Uterus (tissue), 4 donors: ENCODE measurements at places on chromosomes 7 and 10. TPM values are rescaled to one million over a fixed set of nuclear protein-coding genes. Genes with fewer than 3 reads are reported as not detected.

DNA sequence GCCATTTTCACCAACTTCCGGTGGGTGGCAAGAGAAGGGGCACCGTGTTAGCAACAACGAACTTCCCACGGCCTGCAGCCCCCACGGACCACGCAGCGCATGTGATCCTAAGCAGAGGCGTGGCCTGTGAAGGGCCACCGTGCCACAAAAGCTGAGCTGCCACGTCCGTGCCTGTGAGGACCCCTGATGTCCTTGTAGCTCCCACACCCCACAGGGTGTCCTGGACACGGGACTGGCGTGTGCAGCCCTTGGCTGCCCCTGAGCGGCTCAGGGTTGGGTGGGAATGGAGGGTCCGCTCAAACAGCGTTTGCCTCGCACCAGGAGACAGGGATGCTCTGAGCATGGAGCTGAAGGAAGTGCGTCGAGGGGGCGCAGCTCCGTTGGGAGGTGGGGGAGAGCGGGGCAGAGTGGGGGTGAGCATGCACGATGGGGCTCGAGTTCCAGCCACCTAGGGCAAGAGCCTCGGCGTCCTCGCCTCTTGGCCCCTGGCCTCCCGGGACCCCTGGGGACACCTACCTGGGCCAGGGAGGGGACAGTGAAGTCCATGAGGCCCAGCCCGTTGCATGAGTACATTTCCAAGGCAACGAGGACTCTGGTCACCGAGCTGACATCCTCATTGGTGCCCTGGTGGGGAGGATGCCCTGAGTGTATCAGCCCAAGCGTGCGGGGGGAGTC is 33.6 kb downstream of the CFAP46 start:
- no peaks in the 10 kb centered on the region for H3K4me1 ChIP-seq
- no peak for DNase-seq
- H3K36me3 ChIP-seq, result no peaks in the 10 kb centered on the region
- no peak overlapping the region for H3K27ac ChIP-seq
- no peaks in the 10 kb centered on the region for H3K27me3 ChIP-seq

DNA sequence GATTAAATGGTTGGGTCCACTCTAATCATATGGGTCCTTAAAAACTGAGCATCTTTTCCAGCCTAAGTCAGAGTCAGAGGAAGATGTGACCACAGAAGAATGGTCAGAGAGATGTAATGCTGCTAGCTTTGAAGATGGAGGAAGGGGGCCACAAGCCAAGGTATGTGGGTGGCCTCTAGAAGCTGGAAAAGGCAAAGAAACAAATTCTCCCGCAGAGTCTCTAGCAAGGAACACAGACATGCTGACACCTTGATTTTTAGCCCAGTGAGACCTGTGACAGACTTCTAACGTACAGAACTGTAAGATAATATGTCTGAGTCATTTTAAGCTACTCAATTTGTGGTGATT is 1.5 kb upstream of the EXOC6 start:
- H3K27ac ChIP-seq, result no peak overlapping the region
- no peak for DNase-seq
- no peaks in the 10 kb centered on the region for H3K4me1 ChIP-seq
- H3K36me3 ChIP-seq, result no peaks in the 10 kb centered on the region
- no peak overlapping the region for H3K4me3 ChIP-seq

The CHST3 gene
- total RNA-seq, result 44.7 TPM

GRCh38 chr10:48517911-48518811 is 86.7 kb downstream of the ARHGAP22 start:
- DNase-seq, result no peak
- no peak overlapping the region for H3K27ac ChIP-seq
- H3K4me3 ChIP-seq, result no peak overlapping the region
- no peaks in the 10 kb centered on the region for H3K27me3 ChIP-seq
- H3K4me1 ChIP-seq, result no peaks in the 10 kb centered on the region

The KIF11 gene
- total RNA-seq, result not detected

DNA sequence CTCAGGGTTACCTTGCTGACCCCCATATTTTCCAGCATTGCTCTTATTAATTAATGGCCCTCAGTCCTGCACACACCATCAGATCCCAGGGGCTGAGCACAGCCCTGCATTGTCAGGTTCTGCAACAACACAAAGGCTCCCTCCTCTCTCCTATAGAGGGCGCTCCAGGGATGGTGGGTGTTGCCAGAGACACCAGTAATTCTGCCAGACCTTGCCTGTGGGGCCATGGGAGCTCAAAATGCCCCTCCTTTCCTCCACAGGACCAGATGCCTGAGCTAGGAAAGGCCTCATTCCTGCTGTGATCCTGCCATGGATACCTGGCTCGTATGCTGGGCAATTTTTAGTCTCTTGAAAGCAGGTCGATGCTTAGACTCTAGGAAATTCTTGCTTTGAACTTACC is 42.8 kb upstream of the PRSS58 start:
- no peaks in the 10 kb centered on the region for H3K36me3 ChIP-seq
- no peak overlapping the region for H3K27ac ChIP-seq

GRCh38 chr7:76395965-76396726 is 13.4 kb downstream of the SSC4D start:
- no peak overlapping the region for H3K27ac ChIP-seq
- DNase-seq, result no peak
- no peak overlapping the region for H3K4me3 ChIP-seq
- no peaks in the 10 kb centered on the region for H3K4me1 ChIP-seq
- no peaks in the 10 kb centered on the region for H3K36me3 ChIP-seq

GRCh38 chr10:32938554-32939061 is 19.4 kb downstream of the ITGB1 start:
- H3K4me1 ChIP-seq, result peaks cover 16% of the 10 kb centered on the region
- H3K36me3 ChIP-seq, result no peaks in the 10 kb centered on the region
- H3K27me3 ChIP-seq, result no peaks in the 10 kb centered on the region
- H3K27ac ChIP-seq, result peak overlapping the region; percentile 58

DNA sequence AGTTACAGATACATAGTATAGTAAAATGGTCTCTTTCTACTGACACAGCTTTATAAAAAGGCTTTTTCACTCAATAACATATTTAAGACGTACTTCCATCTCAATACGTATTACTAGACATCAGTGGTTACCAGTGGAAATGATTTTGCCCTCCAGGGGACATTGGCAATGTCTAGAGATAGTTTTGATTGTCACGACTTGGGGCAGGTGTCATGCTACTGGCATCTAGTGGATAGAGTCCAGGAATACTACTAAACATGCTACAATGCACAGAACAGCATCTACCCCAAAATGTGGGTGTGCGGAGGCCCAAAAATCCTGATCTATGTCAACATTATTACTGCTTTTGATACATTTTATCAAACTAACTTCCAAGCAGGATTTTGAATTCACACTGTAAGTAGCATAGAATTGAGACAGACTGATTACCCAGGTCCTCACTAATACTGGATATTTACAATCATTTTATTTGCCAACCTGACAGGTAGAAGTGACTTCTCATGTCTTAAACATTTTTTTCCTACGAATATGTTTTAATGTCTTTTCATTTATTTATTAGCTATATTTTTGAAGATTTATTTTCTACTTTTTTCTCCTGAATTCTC is 53.8 kb downstream of the HGF start:
- H3K4me3 ChIP-seq, result no peak overlapping the region
- H3K36me3 ChIP-seq, result no peaks in the 10 kb centered on the region
- no peaks in the 10 kb centered on the region for H3K4me1 ChIP-seq
- DNase-seq, result no peak
- no peak overlapping the region for H3K27ac ChIP-seq

The NKX1-2 gene
- total RNA-seq, result not detected

The TMEM270 gene
- 1.1 TPM for total RNA-seq

The CYP2C19 gene
- not detected for total RNA-seq

GRCh38 chr10:14156104-14156503 is 174.6 kb downstream of the FRMD4A start:
- H3K27ac ChIP-seq, result no peak overlapping the region
- no peaks in the 10 kb centered on the region for H3K4me1 ChIP-seq
- DNase-seq, result no peak
- no peak overlapping the region for H3K4me3 ChIP-seq
